ENCODE measurements at places on chromosomes 4 and X.

- DNase-seq = no peak
These were observed 506.1 kb downstream of the RPA4 start for GRCh38 chrX:97389761-97390192.

DNA sequence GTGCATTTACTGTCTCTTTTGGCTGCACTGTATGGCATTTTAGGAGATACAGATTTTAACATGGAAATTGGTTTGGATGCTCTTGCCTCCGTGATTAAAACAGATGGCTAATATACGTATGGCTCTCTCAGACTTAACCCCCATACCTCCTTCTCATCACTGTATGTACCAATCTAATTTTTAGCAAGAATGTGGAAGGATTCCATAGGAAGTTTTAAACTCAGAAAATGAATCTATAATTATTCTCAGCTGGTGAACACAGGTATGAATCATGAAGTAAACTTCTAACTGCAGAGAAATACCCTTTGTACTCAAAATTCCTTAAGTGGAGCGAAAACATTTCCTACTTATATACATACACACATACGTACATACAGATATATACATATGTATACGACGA lies 210.5 kb upstream of the NEIL3 start:
- DNase-seq = no peak

DNA sequence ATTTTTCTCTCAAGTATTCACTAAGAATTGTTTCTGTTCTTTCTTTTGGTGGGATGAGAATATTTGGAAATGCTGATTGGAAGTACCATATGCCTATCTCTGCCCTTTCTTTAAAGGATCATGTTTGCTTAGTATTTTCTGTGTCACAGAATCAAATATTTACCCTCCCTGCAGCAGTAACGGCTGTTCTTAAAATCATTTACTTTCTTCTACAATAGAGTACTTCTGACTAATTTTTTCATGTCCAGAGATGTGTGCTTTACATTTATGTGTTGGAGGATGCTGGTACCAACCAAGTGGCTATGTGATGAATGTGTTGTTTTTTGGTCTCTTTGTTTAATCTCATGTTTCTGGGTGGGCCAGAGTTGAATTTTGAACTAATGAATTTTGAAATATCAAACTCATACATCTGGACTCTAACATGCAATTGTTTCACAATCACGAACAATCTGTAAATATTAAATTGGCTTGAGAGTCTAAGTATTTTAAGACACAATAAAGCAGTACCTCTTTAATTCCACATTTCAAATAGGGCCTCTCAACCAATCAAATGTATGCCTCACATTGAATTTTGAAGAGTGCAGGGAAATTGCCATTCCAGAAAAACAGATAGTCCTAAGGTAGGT lies 59.4 kb upstream of the ARSJ start:
- DNase-seq = no peak

DNA sequence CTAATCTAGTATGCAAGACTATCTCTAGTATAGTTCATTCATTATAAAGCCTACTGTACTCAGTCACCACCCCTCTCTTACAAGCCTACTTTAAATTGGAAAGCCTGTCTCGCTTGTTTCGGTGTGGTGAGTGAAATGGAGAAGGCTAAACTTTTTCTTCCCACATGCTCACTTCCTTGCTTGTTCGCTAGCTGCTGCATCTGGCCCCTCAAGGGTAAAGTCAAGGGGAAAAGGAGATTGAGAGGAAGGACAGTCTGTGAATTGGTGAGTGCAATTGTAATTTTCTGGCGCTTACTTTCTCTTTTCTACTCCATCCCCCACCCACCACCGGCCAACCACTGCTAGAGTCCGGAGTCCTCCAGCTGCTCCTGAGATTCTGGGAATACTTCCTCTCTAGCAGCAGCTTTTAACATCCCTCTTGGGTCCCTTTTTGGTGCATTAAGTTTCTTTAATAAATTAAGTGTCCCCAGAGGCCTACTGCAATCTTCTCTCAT lies 12.1 kb upstream of the ARAP2 start:
- no peak for DNase-seq

- no peak for DNase-seq
These were observed 91.1 kb upstream of the KIT start for GRCh38 chr4:54566608-54567007.

DNA sequence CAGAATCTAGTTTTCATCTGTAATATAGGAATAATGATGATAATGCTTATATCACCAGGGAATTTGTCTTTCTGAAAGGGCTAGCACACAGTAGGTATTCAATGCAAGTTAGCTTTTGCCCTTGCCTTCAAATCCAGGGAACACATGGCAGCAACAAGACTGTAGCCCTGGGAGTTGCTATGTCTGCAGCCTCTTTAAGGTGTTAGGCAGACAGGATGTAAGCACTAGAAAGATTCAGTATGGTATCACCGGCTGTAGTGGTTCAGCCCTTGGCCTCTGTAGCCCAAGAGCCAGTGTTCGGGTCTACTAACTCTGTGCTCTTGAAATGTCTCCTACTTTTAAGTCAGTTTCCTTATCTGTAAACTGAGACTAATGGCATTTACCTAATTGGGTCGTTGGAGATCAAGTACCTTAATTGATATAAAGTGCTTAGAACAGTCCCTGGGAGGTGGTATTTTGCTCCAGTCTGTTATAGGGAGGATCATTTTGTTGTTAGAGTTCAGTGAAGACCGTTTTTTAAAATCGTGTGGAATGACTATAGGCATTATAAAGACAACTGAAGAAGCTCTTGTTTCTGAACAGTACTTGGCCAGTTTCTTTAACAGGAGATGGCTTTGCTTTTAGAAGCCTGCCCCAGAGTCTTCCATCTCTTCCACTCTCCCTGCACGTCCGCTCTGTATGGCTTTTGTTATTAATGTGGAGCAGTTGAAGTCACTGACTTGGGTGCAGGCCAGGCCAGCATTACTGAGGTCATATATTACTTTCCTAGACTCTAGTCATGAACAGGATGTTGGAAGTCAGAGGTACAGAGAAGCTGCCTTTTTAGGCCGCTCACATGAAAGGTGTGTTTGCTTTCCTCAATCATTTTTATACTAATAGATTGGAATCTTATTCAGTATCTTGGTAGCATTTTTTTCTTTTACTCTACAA lies 44.8 kb downstream of the GAB1 start:
- DNase-seq = peak; percentile 23

DNA sequence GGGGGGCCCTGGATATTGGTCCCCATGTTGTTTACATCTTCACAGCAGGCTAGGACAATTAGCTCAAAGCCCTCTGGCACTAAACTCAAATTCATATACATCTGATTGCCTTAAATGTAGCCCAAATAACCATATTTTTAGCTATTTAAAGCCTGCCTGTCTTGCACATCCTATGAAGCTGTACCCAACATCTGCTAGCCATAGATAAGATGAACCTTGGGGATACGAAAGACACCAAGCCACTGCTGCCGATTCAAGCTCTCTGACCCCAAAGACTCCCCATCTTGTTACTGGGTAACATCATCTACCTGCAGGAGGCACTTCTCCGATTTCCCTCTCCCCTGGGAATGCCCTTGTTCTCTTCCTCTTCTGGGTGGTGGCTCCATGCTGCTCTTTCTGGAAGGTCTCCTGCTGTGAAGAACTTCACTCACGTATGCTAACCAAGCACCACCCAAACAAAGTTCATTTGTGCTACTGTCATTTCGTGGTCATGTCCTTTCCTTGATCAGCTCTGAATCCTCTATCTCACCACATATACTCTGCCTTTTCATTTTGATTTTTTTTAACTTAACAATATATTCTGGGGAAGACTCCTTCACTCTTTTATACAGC lies 107.7 kb upstream of the ATXN3L start:
- no peak for DNase-seq

GRCh38 chrX:128078545-128078944 lies 26.3 kb upstream of the ACTRT1 start:
- DNase-seq = no peak

DNA sequence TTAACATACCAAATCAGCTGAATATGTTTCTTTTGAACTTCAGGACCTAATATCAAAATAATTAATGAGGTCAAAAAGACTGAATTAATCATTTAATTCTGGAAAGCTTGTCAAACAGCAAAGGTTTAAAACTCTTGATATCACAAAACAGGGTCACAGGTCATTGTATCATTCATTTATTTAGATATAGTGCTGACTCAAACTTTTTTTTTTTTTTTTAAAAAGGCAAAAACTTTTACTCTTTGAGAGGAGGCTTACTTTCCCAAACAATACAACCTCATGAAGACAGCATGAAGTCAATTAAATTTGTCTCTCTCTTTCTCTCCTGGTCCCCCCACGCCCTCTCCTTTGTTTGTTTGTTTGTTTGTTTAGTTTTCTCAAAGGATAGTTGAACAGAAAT lies 15.6 kb upstream of the GPR78 start:
- no peak for DNase-seq

- DNase-seq = no peak
These were observed 28.2 kb downstream of the RAP1GDS1 start for GRCh38 chr4:98289375-98289774.

- DNase-seq = no peak
These were observed 11.4 kb downstream of the ASIC5 start for GRCh38 chr4:155854582-155855226.

DNA sequence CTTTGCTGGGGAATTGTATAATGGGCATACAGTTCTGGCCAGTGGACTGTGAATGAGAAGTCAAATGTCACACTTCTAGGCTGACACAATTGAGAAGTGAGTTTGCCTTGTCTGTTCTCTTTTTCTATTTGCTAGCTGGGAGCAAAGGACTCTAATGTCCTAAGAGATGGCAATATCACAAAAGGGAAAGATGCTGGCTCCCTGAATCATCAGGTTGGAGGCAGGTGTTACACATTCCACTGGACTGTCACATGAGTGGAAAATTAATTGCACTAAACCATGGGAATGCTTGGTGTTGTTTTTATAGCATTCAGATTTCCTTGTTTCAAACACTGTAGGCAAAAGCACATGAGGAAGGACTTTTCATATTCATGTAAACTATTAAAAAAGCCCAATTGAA lies 388.3 kb downstream of the ADAM29 start:
- DNase-seq = no peak

DNA sequence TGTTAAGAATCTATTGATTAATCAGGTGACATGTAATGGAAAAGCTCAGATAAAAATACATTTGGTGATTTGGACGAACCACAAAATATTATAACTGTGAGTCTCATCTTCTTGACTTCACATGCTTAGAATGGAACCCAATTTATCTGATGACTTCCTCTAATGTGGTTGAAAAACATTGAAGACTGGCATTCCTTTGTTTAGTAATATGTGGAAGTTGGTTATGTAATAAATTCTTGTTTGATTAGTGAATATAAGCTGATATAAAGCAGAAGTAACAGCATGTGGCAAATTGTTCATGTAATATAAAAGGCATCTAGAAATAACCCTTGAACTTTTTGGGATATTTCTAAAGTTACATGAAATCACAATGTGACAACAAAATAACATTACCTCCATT lies 9.7 kb downstream of the GIMD1 start:
- no peak for DNase-seq

- DNase-seq = no peak
These were observed 378.3 kb upstream of the FMR1 start for GRCh38 chrX:147533426-147533825.

DNA sequence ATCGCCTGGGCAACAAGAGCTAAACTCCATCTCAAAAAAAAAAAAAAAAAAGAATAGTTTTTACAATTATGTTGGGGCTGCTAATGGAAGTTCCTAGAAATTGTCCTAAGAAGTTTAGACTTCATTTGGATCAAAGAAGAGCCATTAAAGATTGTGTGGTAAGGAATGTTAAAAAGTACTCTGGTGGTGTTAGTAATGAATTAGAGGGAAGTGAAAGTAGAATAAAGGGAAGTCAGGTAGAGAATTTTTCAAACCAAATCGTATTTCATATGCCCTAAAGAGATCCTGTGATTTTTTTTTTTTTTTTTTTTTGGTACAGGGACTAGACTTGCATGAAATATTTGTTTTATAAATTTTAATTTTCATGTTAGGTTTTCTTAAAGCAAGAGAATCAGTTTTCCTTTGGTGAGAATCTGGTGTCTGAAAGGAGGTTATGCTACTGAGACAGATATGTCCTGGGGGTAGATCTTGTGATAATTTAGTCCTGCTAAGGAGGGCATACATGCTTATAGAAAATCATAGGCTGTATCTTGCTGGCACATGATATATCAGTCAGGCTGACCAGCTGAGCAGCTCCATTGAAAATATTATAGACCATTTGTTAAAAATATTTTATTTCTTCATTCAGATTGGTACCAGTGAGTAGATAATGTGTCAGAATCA lies 10.7 kb downstream of the SEC24B start:
- no peak for DNase-seq

- DNase-seq = no peak
These were observed 3.3 kb downstream of the HAND2 start for GRCh38 chr4:173526724-173527102.

DNA sequence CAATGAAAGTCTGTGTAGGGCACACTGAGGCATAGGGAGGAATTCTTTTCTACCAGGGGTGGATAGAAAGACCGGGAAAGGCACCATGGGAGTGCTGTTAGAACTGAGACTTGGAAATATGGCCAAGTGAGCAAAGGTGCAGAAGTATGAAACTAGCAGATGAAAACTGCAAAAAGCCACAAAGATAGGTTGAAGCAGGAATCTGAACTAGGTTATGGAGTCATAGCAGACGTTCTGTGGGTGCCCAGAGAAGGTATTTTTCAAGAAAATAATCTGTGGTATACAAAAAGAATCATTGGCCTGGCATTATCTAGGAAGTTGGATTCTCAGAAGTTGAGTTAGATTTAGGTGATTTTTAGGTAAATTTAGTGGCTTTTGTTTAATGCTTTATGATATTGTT lies 48.5 kb downstream of the SMAD1 start:
- no peak for DNase-seq

GRCh38 chr4:36568575-36568974 lies 287.2 kb downstream of the DTHD1 start:
- DNase-seq = no peak

- DNase-seq = no peak
These were observed 1.6 kb downstream of the HPGD start for GRCh38 chr4:174520660-174521059.

GRCh38 chr4:7607156-7607910 lies 172.6 kb upstream of the PSAPL1 start:
- DNase-seq = no peak

GRCh38 chrX:69314436-69315348 lies 149.4 kb upstream of the PJA1 start:
- DNase-seq = no peak

GRCh38 chr4:82562564-82562854 lies 721 bp upstream of the TMEM150C start:
- no peak for DNase-seq

DNA sequence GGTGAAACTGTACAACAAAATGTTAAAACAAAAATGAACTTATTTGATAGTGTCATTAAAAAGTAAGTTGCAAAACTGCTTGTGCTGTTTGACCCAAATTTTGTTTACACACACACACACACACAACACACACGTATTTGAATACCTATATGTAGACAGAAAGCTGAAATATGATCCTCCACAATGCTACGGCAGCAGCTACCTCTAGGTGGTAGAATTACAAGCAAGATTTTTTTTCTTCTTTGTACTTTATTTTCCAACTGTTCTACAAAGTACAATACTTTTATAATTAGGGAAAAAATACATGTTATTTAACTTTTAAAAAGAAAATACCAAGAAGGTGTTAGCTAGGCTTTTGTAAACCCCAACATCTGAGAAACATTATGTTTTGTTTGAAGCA lies 1.2 kb downstream of the CYTL1 start:
- no peak for DNase-seq

GRCh38 chr4:112119353-112119783 lies 25.9 kb upstream of the FAM241A start:
- DNase-seq = no peak

GRCh38 chr4:121168446-121169281 lies 4.5 kb upstream of the TNIP3 start:
- no peak for DNase-seq
